Left ventricle myocardium superior (tissue), 1 donor: ENCODE measurements at places on chromosomes 16 and 17. TPM values are rescaled to one million over a fixed set of nuclear protein-coding genes. Genes with fewer than 3 reads are reported as not detected.

DNA sequence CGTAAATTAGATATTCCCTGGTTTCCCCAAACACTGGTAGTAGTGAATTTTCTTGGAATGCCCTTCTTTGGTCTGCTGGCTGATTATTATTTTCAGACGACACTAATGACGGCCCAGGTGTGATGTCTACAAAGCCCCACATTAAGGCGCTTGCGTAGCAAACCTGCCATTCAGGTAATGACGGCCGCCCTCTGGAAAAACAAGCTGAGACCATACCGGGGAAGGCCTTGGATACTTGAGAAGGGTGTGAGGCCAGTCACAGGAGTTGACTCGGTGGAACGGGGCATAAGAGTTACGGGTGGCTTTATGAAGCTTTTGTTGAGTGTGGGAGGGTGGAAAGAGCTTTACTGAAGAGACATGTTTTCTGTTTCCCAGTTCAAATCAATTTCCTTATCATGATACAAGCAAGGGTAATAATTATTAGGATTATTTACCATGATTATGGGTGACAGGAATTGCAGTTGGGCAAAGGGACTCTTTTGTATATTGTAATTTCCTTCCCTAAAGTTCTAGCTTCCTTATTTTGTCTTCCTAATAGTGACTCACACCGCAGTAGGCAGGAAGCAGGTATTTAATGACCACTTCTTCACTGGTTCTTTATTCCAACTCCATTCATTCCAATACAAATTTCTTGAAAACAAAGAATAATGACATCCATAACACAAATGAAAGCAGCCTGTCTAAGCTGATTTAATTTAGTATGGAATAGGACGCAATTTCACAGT lies 24.8 kb downstream of the KRT23 start:
- DNase-seq: no peak

DNA sequence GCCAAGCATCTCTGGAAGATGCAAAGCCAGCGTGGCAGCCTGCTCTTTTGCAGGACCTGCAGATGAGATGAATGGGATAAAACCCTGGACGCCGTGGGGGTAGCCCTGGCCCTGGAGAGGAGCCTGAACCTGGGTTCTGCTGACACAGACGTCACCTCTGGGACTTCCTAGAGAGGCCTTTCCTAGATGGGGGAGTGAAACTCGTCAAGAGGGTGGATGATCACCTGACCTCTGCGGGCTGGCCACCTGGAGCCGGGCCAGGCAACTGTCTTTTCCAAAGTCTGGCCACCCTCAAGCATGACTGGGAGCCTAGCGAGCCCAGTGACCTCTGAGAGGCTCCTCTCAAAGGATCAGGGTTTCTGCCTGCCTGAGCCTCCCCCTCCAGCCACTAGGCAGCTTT lies 529.0 kb downstream of the KCNJ18 start:
- DNase-seq: no peak

DNA sequence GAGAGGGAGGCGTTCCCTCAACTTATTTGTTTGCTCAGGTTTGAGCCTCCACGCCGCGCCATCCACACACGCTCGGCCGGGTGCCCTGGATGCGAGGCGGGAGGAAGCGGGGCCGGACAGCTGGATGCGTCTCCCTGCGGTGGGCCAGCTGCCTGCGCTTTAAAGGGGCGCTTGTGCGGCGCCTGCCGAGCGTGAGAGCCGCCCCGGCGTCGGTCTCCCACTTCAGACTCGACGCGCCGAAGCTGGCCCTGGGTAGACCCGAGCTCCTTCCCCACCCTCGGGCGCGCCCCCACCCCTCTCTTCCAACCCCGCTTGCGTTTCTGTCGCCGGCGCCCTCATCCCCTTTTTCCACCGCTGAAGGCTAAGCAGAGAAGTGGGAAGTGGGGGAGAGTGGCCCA lies 527 bp upstream of the CHAD start:
- no peak for DNase-seq

- no peak for DNase-seq
Observed at GRCh38 chr16:35370617-35371016, 1911.2 kb downstream of the TP53TG3F start.

- DNase-seq: no peak
Observed at GRCh38 chr16:71526111-71526631, at the start of gene CHST4. Gene CHST4, plus strand, starts transcription at chr16:71526426. Its CDS starts 10,252 bp downstream, at chr16:71536678.

- peak; percentile 93 for DNase-seq
Observed at GRCh38 chr16:19086322-19087199, 19.1 kb downstream of the COQ7 start.

DNA sequence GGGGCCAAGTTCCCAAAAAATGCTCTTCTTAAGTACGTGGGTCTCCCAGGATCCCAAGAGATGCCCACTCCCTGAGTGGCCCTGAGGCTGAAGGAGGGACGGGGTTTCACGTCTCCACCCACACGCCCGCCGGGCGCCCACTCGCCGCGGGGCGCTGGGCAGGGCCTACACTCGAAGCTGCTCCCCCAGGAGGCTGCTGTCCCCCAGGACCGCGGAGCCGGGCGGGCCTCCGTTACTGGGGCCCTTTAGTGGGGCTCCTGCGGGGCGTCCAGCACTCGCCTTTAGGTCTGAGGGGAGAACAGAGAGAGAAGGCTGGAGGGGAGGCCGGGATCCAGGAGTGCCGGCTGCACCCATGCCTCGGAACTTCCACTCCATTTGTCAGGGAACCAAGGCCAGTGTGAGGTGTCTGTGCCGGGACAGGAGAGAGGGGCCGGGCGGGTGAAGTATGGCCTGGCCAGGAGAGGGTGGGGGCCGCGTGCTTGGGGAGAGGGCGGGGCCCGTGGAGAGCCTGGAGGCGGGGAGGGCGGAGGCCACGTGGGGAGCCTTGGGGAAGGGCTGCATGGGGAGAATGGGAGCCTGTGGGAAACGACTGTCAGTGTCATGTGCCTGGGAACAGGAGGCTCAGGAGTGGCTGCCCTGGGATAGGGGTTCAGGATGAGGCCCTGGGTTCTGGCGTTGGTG lies 18.8 kb downstream of the NUBP1 start:
- DNase-seq: no peak

- DNase-seq: no peak
Observed at GRCh38 chr16:6232056-6232455, 1100.6 kb upstream of the RBFOX1 start.

DNA sequence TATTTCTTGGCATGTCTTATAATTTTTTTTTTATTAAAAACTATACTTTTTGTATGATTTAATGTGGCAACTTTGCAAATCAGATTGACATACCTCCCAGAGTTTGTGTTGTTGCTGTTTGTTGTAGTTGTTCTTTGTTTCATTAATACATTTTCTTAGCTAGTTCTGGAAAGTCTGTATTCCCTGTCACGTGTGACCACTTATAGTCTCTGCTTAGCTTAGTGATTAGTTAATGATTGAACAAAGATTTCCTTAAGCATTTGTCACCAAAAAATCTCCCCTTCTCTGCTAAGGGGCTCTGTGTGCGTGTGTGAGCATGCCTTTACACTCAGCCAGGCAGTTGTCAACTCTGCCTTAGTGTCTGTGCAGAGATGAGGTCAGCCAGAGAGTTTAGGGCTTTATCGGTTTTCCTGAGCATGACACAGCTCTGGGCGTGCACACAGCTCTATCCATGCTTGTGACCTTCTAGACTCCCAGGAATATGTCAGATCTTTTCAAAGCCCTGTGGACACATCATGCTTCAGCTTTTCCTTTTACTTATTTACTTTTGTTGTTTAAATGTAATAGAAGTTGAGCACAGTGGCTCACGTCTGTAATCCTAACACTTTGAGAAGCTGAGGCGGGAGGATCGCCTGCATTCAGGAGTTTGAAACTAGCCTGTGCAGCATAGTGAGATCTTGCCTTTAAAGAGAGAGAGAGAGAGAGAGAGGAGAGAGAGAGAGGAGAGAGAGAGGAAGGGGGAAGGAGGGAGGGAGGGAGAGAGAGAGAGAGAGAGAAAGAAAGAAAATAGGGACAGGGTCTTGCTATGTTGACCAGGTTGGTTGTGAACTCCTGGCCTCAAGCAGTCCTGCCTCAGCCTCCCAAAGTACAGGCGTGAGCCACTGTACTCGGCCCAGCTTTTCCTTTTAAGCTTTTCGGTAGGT lies 21.9 kb downstream of the DNAI2 start:
- peak; percentile 61 for DNase-seq

DNA sequence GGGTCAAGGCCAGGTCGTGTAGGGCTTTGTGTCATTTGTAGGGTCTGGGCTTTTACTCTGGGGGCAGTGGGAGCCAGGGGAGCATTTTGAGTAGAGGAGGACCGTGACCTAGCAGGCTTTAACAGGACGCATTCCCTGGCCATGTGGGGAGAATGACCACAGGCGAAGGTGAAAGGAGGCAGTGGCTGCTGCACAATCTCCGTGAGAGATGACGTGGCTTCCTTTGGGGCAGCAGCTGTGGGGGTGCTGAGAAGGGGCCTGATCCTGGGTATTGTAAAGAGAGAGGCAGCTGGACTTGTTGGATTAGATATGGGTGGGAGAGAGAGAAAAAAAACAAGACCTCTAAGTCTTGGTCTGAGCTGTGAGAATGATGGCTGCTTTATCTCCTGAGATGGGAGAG lies 46.0 kb downstream of the KATNIP start:
- DNase-seq: no peak

- no peak for DNase-seq
Observed at GRCh38 chr17:43784068-43784467, 3.8 kb downstream of the CFAP97D1 start.

Gene HSPB9
- total RNA-seq: 0.12 TPM

Gene SLC25A10
- total RNA-seq: 8.6 TPM
